Activated naive CD8-positive, alpha-beta T cell treated with anti-CD3 and anti-CD28 coated beads, Interleukin-2, amount 50 U/mL, for 24 hours (primary cell): ENCODE measurements at places on chromosomes 2 and 18.

DNA sequence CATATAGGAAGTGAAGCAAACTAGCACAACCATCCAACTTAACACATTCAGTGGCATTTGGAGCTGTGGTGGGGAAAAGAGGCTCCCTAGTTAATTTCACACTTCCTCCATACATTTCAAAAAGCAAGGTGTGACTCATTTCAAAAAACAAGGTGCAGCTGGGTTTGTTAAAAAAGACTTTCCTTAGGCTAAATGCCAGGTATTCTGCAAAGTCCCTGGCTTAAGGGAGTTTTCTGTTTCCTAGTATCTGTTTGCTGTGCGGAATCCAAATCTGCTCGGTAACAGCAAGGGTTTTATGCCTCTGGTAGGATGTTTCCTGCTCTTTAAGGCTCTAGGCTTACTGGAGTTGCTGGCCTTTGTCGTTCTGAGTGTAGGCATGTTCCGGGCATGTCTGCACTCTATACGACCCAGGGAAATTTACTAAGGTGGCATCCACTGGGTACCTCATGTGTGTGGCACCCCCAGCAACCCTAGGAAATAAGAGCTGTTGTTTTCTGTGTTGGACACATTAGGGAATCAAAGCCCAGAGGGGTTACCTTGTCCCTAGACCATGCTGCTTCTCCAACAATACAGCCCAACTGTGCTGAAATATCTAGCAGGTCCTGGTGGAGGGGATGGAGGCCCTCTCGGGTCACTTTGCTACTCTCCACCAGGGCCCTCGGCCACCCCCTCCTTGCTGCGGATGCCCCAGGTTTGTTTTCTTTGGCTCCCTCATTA, 634 bp upstream of the MSGN1 start:
- H3K36me3 ChIP-seq, result no peaks in the 10 kb centered on the region
- H3K4me1 ChIP-seq, result peaks cover 13% of the 10 kb centered on the region
- H3K27me3 ChIP-seq, result peaks cover 2% of the 10 kb centered on the region
- no peak for DNase-seq
- H3K4me3 ChIP-seq, result no peak overlapping the region

DNA sequence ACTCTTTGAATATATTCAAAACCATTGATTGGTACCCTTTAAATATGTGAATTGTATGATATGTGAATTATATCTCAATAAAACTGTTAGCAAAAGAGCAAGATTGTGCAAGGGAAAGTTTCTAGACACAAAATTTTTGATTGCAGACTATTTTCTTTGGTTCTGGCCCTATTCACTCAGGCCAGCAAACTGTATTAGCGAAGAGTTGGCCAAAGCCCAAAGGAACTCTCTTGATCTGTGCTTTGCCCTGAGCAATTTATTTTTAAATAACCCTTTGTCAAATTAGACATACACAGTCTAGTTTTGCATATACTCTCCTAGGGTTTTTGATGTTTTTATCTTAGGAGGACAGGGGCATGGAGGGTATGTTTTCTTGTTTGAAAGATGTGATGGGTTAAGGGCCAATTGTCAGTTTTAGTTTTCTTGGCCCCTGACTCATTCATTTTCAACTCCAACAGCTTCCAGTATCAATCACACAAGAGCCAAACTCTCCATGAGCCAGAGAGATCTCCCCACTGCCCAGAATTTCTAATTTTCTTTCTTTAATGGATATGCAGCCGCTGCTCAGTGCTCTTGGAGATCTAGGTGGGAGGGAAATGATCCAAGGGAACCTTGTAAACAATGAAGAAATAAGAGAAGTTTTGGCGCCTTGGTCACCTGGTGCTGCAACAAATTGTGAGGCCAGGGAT, 231.5 kb downstream of the SRBD1 start:
- no peaks in the 10 kb centered on the region for H3K27me3 ChIP-seq
- no peak overlapping the region for H3K4me3 ChIP-seq

- H3K27ac ChIP-seq, result no peak overlapping the region
- no peaks in the 10 kb centered on the region for H3K36me3 ChIP-seq
- DNase-seq, result no peak
- H3K4me1 ChIP-seq, result no peaks in the 10 kb centered on the region
- peaks cover 2% of the 10 kb centered on the region for H3K27me3 ChIP-seq
Measured at GRCh38 chr2:200203381-200203827, 103.1 kb upstream of the SPATS2L start.

DNA sequence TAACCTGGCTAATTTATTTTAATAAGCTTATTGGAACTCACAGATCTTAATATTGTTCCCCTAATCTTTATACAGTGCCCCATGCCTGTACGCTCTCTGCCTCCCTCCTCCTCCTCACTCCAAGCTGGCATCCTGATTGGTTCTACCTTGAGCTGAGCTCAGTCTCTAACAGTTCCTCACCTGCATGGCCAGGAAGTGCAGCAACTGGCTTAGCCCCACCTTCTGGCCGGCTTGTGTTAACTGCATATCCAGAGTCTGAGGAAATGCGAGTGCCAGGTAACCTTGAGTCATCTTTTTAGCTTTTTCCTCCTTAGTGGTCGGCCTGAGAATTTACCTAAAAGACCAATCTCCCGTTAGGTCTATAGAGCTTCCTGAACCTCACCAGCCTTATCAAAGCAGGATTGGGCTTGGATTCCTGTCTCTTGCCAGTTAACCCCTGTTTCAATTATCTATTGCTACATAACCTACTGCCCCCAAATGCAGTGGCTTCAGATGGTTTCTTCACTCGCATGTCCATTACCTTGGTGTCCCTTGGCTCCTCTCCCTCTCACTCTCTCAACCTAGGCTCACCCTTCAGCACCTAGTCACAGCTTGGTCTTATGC, 89.5 kb upstream of the STK39 start:
- DNase-seq, result peak; percentile 40
- H3K36me3 ChIP-seq, result no peaks in the 10 kb centered on the region

- no peak for DNase-seq
- no peaks in the 10 kb centered on the region for H3K27me3 ChIP-seq
- no peaks in the 10 kb centered on the region for H3K4me1 ChIP-seq
Measured at GRCh38 chr2:170639635-170640034, 75.5 kb upstream of the SP5 start.

- H3K27me3 ChIP-seq, result peaks cover 13% of the 10 kb centered on the region
- H3K27ac ChIP-seq, result no peak overlapping the region
- no peaks in the 10 kb centered on the region for H3K4me1 ChIP-seq
- no peak overlapping the region for H3K4me3 ChIP-seq
- DNase-seq, result no peak
- H3K36me3 ChIP-seq, result no peaks in the 10 kb centered on the region
Measured at GRCh38 chr2:30877833-30878232, 70.6 kb upstream of the CAPN13 start.

- DNase-seq, result no peak
- H3K27ac ChIP-seq, result no peak overlapping the region
- no peak overlapping the region for H3K4me3 ChIP-seq
- H3K36me3 ChIP-seq, result no peaks in the 10 kb centered on the region
Measured at GRCh38 chr2:1947316-1947715, 203.0 kb upstream of the PXDN start.

DNA sequence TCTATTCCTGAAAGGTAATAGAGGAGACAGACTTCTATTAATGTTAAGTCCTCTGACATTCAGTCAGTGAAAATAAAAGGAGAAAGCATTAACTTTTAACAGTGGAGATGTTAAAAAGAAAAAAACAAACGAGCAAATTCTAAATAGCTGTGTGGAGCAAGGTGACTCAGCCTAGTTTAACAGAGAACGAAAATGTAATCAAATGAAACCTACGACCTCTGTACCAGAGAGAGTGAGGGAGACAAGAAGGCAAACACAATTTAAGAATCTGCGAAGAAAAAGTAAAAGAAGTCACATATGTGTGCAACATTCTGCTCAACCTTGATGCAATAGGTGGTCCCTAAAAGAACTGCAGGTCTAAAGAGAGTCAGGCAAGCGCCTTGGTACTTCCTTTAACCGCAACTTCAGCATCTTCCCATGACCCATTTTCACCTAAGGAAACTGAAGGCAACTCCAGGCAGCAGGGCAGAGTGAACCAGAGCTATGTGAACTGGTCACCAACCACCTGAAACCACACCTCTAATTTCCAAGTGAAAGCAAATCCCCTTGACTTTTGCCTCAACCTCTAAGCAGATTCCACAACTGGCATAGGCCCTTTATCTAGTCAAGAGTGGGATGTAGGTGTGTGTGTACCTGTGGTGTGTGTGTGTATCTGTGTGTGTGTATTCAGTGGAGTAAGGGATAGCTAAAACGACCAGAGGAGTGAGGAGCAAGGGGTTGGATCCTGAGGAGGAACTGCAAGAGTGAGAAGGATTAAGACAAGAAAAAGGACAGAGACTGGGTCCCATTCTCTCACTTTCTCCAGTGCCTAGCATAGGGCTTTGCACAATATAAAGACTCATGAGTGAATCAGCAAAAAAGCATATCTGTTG, 43.0 kb downstream of the FIGN start:
- no peak overlapping the region for H3K4me3 ChIP-seq
- no peak for DNase-seq
- H3K36me3 ChIP-seq, result no peaks in the 10 kb centered on the region
- no peaks in the 10 kb centered on the region for H3K4me1 ChIP-seq
- H3K27ac ChIP-seq, result no peak overlapping the region

DNA sequence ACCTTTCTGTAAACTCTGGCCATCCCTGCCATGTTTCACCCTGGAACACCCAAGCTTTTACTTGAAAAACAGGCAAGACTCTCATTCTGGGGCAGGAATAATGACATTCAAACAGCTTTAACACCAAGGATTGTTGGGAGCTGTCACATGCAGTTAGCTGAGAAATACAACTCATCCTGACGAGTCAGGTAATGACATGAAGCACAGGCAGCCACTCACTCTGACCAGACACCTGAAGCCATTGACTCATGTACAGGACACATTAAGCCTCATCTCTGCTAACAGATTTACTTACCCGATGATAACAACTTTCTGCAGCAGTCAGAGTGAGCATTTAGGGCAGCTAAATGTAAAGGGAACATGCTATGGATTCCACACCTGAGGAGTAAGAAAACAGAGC, 163.1 kb upstream of the PGAP1 start:
- H3K27me3 ChIP-seq, result no peaks in the 10 kb centered on the region
- peaks cover 54% of the 10 kb centered on the region for H3K36me3 ChIP-seq
- peak overlapping the region; percentile 13 for H3K27ac ChIP-seq
- DNase-seq, result no peak
- H3K4me1 ChIP-seq, result peaks cover 3% of the 10 kb centered on the region
- no peak overlapping the region for H3K4me3 ChIP-seq

- H3K27ac ChIP-seq, result no peak overlapping the region
- H3K36me3 ChIP-seq, result no peaks in the 10 kb centered on the region
- H3K4me3 ChIP-seq, result no peak overlapping the region
- DNase-seq, result no peak
- peaks cover 16% of the 10 kb centered on the region for H3K4me1 ChIP-seq
- peaks cover 16% of the 10 kb centered on the region for H3K27me3 ChIP-seq
Measured at GRCh38 chr2:38440655-38441054, 63.6 kb upstream of the ATL2 start.

DNA sequence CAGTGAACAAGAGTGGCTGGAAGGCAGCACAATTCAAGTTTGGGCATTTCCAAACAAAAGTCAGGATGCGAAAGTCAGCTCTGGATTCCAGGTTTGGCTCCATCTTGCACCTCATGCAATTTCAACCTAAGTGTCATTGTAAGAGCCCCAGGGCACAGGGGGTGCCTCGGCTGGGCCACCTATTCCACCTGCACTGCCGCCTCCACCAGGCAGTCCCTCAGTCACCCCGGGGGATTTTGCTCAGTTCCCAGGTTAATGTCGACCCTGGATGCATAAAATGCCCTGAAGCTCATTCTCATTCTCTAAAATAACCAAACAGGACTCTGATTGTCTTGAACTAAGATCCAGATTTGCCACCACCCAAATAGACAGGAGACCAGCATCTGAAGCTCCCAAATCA, 77.6 kb downstream of the EDAR start:
- H3K4me1 ChIP-seq, result no peaks in the 10 kb centered on the region
- no peak overlapping the region for H3K27ac ChIP-seq
- H3K36me3 ChIP-seq, result no peaks in the 10 kb centered on the region
- no peak overlapping the region for H3K4me3 ChIP-seq

GRCh38 chr2:159090514-159091201, 122.2 kb downstream of the TANC1 start:
- H3K4me3 ChIP-seq, result no peak overlapping the region
- H3K27me3 ChIP-seq, result no peaks in the 10 kb centered on the region
- no peak for DNase-seq
- peaks cover under 1% of the 10 kb centered on the region for H3K36me3 ChIP-seq
- peaks cover 53% of the 10 kb centered on the region for H3K4me1 ChIP-seq

DNA sequence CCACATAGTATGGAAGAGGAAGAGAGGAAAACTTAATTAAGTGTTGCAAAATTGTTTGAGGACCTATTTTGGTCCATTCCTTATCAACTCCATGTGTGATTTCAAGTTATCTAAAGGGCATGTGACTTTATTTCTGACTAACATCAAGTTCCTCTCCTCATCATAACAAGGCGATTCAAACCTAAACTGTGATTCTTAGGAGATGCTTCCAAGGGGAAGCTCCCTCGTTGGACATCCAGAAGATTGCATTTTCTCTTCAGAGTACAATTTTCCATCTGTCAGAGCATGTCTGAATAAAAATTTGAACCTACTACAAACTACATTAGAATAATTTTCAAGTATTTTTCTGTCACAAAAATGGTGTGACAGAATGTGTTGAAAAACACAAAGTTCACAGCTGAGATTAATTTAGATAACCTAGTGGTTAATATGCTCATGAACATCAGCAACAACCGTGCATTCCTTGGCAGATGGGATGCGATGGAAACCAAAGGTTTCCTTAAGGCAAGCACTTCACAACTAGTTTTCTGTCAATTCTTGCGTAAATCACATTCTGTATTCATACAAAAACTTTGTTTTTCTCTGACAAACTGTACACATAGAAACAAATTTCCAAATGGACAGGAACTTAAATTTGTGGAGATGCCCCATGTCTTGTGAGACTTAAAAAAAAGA, 4.2 kb downstream of the SFT2D3 start:
- no peak overlapping the region for H3K27ac ChIP-seq
- no peak overlapping the region for H3K4me3 ChIP-seq
- peaks cover 52% of the 10 kb centered on the region for H3K36me3 ChIP-seq
- DNase-seq, result no peak

- no peaks in the 10 kb centered on the region for H3K27me3 ChIP-seq
- DNase-seq, result no peak
- H3K4me1 ChIP-seq, result no peaks in the 10 kb centered on the region
- no peak overlapping the region for H3K4me3 ChIP-seq
Measured at GRCh38 chr2:221490506-221491060, 81.5 kb downstream of the EPHA4 start.

GRCh38 chr2:226115102-226115831, 684.4 kb downstream of the IRS1 start:
- H3K36me3 ChIP-seq, result no peaks in the 10 kb centered on the region
- H3K27me3 ChIP-seq, result peaks cover 10% of the 10 kb centered on the region
- H3K4me1 ChIP-seq, result peaks cover 15% of the 10 kb centered on the region
- DNase-seq, result no peak
- H3K27ac ChIP-seq, result no peak overlapping the region
- no peak overlapping the region for H3K4me3 ChIP-seq

GRCh38 chr2:231987124-231987727, 25.7 kb downstream of the DIS3L2 start:
- H3K27me3 ChIP-seq, result no peaks in the 10 kb centered on the region
- H3K36me3 ChIP-seq, result peaks cover 6% of the 10 kb centered on the region
- no peak overlapping the region for H3K4me3 ChIP-seq

GRCh38 chr18:42067518-42067917, 112.5 kb downstream of the PIK3C3 start:
- no peak overlapping the region for H3K4me3 ChIP-seq
- no peaks in the 10 kb centered on the region for H3K27me3 ChIP-seq
- no peak for DNase-seq

GRCh38 chr2:18602298-18602697, 12.9 kb upstream of the NT5C1B start:
- DNase-seq, result no peak
- H3K4me3 ChIP-seq, result no peak overlapping the region
- H3K27ac ChIP-seq, result no peak overlapping the region
- H3K4me1 ChIP-seq, result peaks cover 7% of the 10 kb centered on the region

- H3K27ac ChIP-seq, result peak overlapping the region; percentile 94
- no peaks in the 10 kb centered on the region for H3K27me3 ChIP-seq
- peaks cover 37% of the 10 kb centered on the region for H3K4me1 ChIP-seq
- no peak for DNase-seq
- H3K36me3 ChIP-seq, result peaks cover 6% of the 10 kb centered on the region
Measured at GRCh38 chr2:64738026-64738425, 84.3 kb upstream of the SERTAD2 start.
